NCI-H69 (cell line): ENCODE measurements at places on chromosomes 11 and 22.

DNA sequence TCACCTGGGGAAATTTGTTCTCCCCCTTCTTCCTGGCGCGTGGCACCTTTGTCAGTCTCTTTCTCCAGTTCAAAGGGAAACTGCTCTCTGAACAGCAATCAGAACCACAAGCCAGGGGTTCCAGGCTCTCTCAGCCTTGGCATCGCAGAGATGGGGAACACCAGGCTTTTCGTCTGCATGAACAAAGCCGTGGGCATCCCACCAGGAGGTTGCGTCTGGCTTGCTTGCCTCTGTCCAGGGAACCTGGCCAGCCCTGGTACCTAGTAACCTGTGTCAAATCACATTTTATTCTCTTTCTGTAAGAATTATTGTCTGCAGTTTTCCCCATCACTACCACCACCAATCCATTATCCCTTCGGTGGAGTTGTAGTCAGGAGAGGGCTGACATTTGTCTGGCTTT lies 107.0 kb downstream of the WNT7B start:
- no peak for DNase-seq

- DNase-seq, result no peak
These were observed 196.7 kb upstream of the TBCEL start for GRCh38 chr11:120827198-120827597.

- DNase-seq, result peak; percentile 70
These were observed 1.5 kb downstream of the FXYD6 start for GRCh38 chr11:117874910-117875381.

GRCh38 chr11:9377036-9377435 lies 7.4 kb upstream of the IPO7 start:
- DNase-seq, result peak; percentile 73

- DNase-seq, result peak; percentile 75
These were observed 836 bp upstream of the RBM4 start for GRCh38 chr11:66637557-66638176.

DNA sequence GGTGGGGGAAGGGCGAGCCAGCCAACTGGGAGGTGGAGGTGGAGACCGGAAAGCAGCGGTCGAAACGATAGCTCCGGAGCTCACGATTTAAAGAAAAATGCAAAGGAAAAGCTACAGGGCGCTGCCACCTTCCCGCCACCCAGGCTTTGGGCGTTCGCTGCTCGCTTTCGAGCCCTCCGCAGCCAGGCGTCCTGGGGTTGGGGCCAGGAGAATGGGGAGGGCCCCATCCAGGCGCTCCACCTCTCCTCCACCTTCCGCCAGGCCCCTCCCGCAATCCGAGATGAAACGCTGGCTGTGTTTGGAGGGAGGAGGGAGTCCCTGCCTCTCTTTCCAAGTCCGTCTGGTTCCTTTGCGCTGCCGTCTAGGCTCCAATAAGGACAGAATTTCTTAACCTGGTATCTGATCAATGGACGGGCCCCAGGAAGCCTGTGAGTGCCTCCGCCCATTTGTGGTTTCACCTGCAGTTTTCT lies 483 bp upstream of the ABTB2 start:
- peak; percentile 97 for DNase-seq

DNA sequence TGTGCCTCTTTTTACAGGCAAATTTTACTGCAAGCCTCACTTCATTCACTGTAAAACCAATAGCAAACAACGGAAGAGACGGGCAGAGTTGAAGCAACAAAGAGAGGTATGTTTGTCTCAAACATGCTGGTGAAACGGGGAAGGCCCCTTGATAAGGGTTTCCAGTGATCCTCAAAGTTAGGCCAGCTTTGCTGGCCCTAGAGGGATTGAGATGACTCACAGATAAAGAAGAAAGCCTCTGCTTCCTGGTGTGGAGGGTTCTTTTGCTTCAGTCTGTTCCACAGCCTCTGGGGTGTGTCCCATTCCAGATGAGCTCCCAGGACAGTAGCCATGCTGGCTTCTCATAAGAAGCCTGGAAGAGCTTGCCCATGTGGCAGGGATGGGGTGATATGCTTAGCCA lies 118.9 kb upstream of the PARVA start:
- DNase-seq, result no peak

GRCh38 chr11:37364246-37364839 lies 766.3 kb upstream of the RAG2 start:
- no peak for DNase-seq

- no peak for DNase-seq
These were observed 101.8 kb upstream of the CADM1 start for GRCh38 chr11:115605871-115606497.

- no peak for DNase-seq
These were observed 60.1 kb upstream of the MPEG1 start for GRCh38 chr11:59272771-59273372.

GRCh38 chr11:45655012-45655283 lies 10.5 kb downstream of the CHST1 start:
- DNase-seq, result no peak

DNA sequence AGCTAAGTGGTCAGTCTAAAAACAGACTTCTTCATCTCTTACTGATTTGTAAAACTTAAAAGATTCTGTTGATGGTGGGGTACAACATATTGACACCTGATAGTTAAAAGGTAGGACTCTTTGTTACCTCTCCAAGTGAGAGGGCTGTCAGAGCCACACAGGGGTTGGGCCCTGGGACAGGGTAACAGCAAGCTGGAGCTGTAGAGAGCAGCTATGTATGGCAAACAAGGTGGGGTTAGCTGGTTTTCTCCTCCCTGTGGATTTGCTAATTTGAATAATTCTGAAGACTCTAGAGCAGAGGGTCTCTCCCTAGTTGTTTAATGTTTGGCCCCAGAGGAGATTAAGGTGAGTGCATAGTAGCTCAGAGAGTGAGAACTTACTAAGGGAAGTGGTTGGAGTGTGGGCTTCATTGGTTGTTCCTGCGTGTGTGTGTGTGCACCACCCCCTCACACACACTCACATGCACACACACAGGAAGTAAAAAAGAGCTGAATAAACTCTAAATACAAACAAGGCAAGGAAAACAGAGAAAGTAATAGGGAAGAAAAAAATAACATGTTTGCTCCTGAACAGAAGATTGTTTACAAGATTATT lies 9.2 kb upstream of the GAS2 start:
- DNase-seq, result peak; percentile 90

DNA sequence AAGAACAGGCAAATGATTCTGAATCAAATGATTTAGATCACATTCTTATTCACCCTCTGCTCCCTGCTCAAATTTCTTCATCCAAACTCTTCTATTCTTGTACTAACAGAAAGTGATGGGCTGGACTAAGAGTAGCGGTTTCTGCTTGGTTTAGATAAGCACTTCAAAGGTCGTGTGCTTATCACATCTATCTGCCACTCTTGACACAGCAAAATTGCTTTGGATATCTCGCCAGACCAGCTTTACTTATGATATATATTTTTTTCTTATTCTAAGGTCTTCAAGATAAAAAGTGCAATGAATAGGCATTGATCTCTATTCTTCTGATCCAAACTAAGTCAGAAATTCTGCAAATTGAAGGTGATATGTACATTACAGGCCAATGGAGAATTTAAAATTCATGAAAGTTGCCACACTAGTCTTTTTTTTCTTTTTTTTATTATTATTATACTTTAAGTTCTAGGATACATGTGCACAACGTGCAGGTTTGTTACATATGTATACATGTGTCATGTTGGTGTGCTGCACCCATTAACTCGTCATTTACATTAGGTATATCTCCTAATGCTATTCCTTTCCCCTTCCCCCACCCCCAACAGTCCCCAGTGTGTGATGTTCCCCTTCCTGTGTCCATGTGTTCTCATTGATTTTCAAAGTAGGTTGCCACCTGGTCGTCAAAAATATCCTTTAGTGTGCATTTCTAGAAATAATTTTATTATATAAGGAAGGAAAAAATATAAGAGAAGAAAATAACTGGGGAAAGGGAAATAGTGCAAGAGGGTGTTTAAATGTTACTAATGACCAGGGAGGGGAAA lies 1941.0 kb upstream of the RAG2 start:
- DNase-seq, result no peak

DNA sequence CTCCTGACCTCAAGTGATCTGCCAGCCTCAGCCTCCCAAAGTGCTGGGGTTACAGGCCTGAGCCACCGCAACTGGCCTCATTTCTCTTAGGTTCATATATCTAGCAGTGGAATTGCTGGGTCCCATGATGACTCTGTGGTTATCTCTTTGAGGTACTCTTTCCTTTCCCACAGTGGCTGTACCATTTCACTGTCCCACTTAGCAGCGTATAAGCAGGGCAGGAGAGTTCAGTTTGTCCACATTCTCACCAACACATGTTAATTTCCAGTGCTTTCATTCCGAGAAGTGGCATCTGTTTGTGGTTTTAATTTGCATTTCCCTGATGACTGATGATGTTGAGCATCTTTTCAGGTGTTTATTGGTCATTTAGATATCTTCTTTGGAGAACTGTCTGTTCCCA lies 16.4 kb downstream of the PRR5 start:
- DNase-seq, result no peak

- DNase-seq, result no peak
These were observed 133.9 kb downstream of the CEP164 start for GRCh38 chr11:117461396-117462182.

DNA sequence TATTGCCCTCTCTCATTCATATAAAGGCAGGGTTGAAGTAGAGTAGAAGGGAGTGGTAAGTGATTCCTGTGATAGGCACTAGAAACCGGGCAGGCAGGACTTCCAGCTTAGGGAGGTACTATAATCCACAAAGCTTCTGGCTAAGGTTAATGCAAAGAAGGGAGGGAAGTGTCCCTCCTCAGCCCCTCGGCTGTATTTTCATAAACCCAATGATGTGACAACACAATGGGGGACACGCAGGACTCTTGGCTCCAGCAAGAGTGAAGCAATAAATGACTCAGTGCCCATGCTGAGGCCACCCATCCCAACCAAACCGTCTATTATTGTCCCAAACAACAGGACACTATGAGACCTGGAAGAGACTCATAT lies 90.7 kb downstream of the ETS1 start:
- DNase-seq, result peak; percentile 80

GRCh38 chr22:20312396-20313191 lies 7.3 kb downstream of the DGCR6L start:
- no peak for DNase-seq

GRCh38 chr11:101397979-101398378 lies 185.8 kb downstream of the TRPC6 start:
- no peak for DNase-seq

DNA sequence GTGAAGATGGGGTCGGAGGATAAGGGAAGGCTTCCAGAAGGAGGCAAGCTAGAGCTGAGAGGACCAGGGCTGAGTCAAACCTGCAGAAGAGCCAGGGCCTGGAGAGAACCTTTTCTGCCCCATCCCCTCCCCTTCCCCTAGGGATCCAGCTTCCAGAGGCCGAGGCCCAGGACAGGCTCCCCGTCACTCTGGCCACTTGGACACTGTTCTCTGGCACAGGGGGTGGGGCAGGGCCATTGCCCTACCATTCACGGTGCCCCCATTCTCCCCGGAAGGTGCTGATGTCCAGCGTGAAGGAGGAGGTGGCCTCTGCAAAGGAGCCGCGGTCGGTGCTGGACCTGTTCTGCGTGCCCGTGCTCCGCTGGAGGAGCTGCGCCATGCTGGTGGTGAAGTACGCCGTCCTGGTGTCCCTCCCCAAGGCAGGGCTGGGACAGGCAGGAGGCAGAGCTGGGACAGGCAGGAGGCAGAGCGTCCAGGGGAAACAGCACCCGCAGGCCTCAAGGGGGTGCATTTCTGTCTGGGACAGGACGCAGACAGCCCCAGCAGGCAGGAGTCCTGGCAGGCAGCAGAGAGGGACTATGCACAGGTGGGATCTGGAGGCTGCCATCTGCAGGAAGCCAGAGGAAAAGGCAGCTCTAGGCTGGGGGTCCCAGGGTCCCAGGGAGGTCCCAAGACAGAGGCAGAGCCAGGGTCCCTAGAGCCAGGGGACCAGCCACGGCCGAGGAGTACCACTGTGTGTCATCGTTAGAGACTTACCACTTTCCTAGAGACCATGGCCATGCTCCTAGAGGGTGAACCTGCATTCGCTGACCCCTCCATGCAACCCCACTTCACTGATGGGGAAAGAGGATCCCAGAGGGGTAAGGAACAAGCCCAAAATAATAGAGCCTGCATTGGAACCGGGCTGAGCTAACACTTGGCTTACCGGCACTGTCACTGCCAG lies 25.8 kb upstream of the SLC22A12 start:
- peak; percentile 6 for DNase-seq

GRCh38 chr11:13221722-13222121 lies 55.9 kb upstream of the BMAL1 start:
- DNase-seq, result no peak

DNA sequence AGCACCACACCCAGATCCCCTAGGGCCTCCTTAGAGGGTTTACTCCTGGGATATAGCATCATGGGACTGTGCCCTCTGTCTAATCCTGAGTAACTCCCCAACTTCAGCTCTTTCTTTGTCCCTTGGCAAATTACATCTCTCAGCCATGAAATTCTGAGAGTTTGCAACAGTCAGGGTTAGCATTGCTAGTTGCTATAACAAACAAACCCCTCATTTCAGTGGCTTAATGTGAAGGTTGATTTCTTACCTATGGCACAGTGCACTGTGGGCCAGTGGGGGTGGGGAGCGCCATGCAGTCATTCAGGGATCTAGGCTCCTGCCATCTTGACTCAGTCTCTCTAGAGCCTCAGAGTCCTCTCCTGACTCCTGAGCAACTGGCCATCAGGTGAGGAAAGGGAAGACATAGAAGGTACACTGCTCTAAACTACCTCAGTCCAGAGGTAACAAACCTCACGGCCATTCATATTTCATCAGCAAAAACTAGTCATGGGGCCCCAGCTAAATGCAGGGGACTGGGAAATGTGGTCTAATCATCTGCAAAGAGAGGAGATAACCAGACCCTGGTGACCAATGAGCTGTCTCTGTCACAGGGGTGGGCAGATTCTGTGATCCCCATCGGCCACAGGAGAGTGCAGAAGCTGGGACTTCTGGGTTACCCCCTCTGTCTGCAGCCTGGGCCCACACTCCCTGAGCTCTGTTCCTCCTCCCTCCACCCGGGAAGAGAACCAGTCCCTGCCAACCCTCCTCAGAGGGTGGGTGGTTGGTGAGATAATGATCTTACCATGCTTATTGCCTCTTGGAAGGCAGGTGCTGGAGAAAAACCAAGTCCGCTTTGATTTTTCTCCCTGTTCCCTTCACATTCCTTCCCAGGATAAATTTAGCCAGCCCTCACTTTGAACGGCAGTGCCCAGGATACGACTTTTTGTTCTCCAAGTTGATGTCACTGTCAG lies 17.5 kb downstream of the PRG3 start:
- DNase-seq, result no peak

- DNase-seq, result no peak
These were observed 54.3 kb downstream of the BTG4 start for GRCh38 chr11:111457731-111458368.

DNA sequence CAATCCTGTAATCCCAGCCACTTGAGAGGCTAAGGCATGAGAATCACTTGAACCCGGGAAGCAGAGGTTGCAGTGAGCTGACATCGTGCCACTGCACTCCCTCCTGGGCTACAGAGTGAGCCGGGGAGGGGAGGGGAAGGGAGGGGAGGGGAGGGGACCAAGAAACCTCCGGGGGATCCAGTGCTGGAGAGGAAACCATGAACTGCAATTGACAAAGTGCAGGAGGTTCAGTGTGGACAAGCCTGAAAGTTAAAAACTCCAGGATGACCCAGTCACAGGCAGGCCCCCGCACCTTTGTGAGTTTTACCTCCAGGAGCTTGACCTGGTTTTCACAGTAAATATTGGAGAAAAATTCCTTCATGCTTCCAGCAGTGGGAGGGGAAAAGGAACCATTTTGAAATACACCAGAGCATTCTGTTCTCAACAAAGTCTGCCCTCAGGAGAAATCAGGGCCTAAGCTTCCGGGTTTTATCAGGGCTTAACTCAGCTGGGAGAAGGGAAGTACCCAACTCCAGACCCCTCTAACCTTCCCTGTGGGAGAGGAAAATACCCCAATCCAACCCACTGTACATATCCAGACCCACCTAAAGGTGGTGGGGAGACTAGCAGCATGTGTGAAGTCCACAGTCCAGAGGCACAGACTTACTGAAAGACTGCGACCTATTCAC lies 15.5 kb upstream of the ZFTA start:
- peak; percentile 13 for DNase-seq
